EH (cell line): ENCODE measurements at places on chromosomes 7 and 10.
A peak's percentile ranks its signal among the peaks of the same experiment; 100 is the strongest.

GRCh38 chr7:102393467-102393866 lies 2.7 kb upstream of the PRKRIP1 start:
- DNase-seq: peak; percentile 30

DNA sequence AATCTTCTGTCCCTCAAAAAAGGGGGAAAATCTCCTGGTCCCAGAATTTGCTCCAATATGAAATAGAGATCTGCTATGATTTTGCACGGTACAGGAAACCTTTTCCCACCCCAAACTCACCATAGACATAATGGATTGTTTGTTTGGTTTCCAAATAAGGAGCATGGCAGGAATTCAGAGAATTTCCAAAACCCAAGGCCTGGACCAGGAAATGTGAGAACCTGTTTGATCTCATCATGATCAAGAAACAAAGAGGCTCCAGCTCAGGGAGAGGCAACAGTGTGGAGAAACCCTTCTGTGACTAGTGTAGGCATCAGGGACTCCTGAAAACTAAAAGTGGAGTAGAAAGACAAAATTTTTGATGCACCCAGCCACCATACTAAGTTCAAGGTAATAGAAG lies 1548.1 kb upstream of the LRRTM3 start:
- DNase-seq: no peak

DNA sequence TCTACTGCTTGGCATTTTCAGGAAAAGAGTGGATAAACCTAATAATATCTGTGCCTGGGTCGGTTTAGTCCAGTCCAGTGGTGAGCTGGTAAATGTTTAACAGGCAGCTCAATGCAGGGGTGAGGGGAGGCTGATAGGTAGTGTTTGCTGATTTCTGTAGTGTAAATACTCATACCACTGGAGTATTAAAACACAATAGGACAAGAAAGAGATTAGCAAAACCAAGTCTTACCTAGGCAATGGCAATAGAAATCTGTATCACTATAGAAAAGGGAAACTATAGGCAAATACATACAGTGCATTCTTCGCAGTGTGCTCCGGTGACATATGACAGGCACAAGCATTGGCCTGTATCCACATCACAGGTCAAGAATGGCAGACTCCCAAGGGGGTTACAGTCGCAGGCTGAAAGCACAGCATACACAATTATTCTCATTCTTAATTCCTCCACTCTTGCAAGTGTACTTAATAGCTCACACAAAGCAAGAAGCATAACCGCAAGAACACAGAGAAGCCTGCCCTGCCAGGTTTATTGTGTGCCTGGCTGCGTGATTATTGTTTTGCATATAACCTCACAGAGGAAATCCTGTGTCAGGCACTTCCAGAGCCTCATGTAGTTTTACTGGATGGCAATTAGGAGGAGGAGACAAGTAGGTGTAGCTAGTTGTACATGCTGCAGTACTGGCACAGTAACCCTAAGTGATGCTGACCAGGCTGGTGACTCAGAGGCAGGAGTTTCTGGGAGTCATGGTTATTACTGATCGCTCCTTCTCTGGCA lies 35.0 kb downstream of the LAMB4 start:
- peak; percentile 93 for DNase-seq

GRCh38 chr7:134477954-134478353 lies 19.1 kb upstream of the AKR1B1 start:
- peak; percentile 33 for DNase-seq

DNA sequence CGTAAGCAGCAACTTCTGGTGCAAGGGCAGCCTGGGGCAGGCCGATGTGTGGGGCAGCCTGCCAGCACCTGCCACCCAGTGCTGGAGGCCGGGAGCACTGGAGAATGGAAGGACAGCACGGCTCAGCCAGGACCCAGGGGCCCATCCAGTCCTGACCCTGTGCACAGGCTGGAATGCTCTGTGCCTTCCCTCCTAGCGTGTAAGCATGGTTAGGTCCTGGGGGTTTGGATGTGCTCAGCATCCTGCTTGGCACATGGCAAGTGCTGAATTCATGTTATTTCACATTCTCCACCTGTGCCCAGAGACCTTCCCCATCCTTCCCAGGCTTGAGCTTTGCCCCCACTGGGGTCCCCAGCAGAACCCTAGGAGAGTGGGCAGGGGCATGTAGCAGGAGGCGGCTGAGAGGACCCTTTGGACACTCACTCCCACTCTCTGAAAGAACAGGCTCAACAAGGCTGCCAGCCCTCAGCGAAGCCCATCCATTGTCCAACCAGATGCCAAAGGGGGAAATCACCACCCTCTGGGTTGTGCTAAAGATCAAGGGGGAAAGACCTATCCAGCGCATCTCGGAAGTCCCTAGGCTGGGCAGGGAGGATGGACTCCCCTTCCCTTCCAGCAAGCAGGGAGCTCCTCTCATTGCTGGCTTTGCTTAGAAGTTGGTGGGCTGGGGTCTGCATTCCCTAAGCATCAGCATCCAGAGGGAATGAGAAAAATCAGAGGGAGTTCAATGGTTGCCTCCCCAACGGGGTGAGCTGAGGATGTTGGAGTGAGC lies 29.7 kb downstream of the ANXA8 start:
- DNase-seq: no peak

DNA sequence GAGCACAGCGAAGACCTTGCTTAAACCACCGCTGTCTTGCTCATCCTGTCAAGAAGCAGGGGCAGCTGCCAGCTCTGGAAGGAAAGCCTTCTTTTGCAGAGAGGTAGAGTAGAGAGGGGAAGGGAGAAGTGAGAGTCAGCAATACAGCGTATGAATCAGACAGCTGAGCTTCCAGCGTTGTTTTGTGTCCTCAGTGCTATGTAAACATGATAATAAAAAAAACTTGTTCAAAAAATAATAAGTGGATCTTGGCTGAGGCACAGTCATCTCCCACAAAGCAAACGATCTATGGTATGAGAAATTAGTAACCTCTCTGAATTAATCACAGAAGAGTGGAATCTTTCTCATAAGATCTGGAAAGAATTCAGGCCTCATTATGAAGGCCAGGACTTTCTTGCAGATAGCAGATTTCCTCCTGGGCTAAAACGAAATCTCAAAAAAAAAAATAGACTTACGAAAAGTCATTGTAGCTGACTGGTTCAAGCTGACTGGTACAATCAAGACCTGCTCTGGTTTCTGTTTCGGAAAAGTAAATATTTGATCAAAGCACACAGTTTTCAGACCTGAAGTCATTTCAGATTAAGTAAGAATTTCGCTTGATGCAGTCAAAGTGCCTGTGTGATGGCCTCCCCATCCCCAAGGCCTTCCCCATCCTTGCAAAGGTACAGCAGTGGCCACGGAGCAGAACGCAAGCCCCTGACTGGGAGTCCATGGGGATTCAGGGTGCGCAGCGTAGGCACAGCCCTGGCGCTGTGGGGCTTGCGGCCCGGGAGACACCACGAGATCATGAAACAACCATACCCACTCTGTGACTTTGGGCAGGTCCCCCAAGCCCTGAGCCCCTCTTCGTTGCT lies 29.4 kb downstream of the CHST15 start:
- DNase-seq: peak; percentile 92

- DNase-seq: peak; percentile 53
These were observed 53.7 kb upstream of the MAGI2 start for GRCh38 chr7:79507131-79507530.

- no peak for DNase-seq
These were observed 167.1 kb downstream of the ELMO1 start for GRCh38 chr7:37281368-37282092.

- peak; percentile 79 for DNase-seq
These were observed 10.2 kb downstream of the TCF7L2 start for GRCh38 chr10:112960151-112960681.

DNA sequence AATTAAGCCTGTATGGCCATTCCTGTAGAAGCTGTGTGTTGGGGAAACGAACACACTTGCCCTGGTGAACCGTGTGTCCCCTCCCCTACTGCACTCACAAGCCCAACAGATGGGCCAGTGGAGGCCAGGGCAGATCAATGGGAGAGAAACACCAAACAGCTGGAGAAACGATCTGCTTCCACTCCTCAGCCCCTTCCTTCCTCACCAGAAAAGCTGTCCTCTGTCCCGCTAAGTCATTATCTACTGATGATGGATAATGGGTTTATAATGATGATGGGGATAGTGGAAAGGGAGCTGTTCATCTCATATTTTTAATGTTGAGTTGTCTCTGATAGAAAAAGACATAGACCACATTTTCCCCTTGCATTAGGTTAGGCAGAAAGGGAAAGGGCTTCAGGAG lies 99.7 kb downstream of the ELMO1 start:
- no peak for DNase-seq

DNA sequence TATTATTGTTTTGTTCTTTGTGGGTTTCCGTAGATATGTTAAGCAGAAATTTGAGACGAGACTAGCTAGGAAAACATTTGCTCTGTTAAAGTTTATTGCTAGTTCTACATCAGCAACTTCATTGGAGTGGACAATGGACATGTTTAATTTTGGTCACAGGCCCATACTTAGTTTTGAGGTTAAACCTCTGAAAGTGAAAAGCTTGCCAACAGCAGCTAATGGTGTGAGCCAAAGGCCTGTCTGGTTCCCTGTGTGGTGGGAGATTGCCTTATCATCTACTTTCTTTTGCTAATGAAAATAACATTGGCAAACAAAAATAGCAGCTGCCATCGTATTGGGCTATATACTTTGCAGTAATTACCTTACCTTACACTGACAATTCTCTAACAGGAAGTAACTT lies 388.4 kb upstream of the FZD8 start:
- DNase-seq: no peak

GRCh38 chr10:78269060-78269459 lies 235.4 kb downstream of the RPS24 start:
- DNase-seq: no peak
